ENCODE measurements at places on chromosomes 7 and 10. TPM values are rescaled to one million over a fixed set of nuclear protein-coding genes. Genes with fewer than 3 reads are reported as not detected.

The SAP25 gene
- total RNA-seq: not detected

The DYDC1 gene
- not detected for total RNA-seq

The SLC26A3 gene
- not detected for total RNA-seq

The STAG3 gene
- 8.3 TPM for total RNA-seq

The HOXA6 gene
- total RNA-seq: 3.7 TPM

The CDH23 gene
- total RNA-seq: not detected

The ASB15 gene
- not detected for total RNA-seq

Data from M059J (cell line).